Stimulated activated CD8-positive, alpha-beta memory T cell treated with anti-CD3 and anti-CD28 coated beads, Interleukin-2, amount 100 ng/mL, for 1 hour (primary cell): ENCODE measurements at places on chromosomes 1 and 21.

DNA sequence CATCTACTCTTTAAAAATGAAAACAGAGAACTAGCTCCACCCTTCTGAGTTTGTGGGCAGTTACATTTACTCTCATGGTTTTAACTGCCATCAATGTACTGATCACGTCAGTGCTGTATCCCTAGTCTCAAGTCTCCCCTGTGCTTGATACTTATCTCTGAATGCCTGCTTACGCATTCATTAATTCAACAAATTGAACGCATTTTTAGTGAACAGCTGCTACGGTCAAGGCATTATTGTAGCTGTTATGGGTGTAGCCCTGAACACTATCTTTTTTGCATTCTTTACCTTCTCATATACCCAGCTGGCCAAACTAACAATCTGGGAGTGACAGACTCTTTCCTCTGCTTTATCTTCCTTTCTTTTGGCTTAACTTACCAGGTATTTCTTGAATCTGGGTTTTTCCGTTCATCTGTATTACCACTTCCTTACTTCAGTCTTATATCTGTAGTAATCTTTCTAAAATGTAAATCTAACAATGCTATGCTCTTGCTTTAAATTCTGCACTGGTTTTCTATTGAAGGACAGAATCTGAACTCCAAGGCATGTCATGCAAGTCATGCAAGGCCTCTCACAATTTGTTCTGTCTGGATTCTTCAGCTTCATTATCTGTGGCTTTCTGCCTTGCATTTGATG lies 33.3 kb downstream of the SMG7 start:
- no peak for DNase-seq

DNA sequence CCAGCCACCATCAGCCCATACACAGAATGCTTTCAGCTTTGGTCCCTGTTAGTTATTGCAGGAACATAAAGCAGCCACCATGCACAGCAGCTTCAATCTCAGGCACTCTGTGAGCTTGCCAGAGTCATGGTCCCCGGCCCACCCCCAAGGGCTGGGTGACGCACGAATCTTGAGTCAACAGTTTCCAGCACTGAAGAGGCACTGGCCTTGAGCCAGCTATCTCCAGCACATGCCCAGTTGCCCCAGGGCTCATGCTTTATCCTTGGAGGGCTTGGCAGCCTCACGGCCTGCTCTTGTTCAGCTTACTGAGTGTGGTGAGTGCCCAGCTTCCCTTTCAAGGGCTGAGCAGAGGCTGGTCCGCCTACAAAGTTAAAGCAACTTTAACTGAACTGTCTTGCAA lies 200.7 kb upstream of the RAB4A start:
- DNase-seq, result no peak

DNA sequence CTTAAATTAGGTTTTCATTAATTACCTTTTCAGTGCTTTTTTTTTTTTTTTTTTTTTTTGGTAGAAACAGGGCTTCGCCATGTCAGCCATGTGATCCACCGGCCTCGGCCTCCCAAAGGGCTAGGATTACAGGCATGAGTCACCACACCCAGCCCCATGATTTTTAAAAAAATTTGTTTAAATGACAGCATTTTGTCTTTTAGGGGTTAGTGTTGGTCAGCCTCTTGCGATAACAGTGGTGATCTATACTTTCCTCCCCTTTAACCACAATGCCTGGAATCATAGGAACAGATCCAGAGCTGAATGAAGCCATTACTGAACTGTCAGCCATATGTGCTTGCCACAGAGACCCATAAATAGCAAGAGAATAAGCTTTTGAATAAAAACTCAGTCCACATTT lies 73.9 kb downstream of the CACHD1 start:
- DNase-seq, result no peak

GRCh38 chr1:52139817-52140540 lies 1.9 kb upstream of the ZFYVE9 start:
- DNase-seq, result peak; percentile 3

- peak; percentile 93 for DNase-seq
Measured at GRCh38 chr1:110338886-110339406, at the start of gene RBM15. RBM15 (plus strand) TSS chr1:110339377; CDS start chr1:110339406, 29 bp downstream.

- no peak for DNase-seq
Measured at GRCh38 chr1:175206687-175207086, 14.1 kb upstream of the KIAA0040 start.

DNA sequence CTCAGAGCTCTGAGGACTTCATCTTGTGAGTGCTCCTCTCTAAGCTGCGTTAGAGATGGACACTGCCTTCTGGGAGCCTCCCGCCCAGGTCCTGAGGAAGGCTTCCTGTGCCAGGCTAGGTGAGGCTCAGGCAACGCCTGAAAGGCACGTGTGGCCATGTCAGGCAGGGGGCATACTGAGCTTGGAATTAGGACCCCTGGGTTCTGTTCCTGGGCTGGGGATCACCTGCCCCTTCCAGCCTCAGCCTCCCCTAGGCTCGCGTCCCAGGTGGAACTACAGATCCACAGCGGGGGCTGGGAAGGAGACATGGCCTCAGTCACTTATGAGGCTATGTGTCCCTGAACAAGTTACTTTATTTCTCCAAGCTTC lies 10.0 kb upstream of the ASCL5 start:
- no peak for DNase-seq

- DNase-seq, result no peak
Measured at GRCh38 chr1:237736372-237737029, 154.2 kb downstream of the ZP4 start.

GRCh38 chr1:66271904-66272254 lies 262.1 kb upstream of the SGIP1 start:
- no peak for DNase-seq

- no peak for DNase-seq
Measured at GRCh38 chr1:109978761-109979488, 5.6 kb upstream of the AHCYL1 start.

- no peak for DNase-seq
Measured at GRCh38 chr1:173920861-173921260, 3.7 kb upstream of the SERPINC1 start.

- DNase-seq, result no peak
Measured at GRCh38 chr1:29271724-29272123, 35.4 kb downstream of the PTPRU start.

DNA sequence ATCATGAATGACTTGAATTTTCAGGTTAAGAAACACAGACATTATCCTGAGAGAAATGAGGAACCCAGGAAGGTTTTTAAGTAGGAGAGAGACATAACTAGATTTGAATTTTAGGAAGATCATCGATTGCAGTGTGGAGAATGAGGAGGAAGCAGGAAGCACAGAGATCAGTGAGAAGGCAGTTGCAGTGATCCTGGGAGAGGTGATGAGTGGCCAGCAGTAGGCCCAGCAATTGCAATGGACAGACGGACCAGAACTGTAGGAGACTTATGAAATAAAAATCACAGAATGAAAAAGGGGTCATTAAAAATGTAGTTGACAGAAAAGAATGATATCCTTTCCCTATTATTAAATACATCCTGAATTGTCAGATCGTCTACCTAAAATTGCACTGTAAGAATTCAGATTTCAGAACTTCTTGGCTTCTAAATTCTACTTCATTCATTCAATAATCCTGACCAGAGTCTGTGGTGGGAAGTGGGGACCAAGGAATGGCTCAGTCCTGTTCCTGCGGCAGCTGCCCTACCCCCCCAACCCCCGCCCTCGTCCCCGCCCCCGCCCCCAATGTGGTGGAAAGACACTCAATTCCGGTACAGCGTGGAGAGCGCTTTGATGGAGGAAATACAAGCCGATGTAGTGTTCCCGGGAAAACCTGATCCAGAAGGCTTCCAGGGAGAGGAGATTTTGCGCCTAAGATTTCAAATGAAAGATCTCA lies 35.1 kb downstream of the SLC2A1 start:
- no peak for DNase-seq

GRCh38 chr1:247358920-247359319 lies 27.3 kb upstream of the ZNF496 start:
- DNase-seq, result no peak

DNA sequence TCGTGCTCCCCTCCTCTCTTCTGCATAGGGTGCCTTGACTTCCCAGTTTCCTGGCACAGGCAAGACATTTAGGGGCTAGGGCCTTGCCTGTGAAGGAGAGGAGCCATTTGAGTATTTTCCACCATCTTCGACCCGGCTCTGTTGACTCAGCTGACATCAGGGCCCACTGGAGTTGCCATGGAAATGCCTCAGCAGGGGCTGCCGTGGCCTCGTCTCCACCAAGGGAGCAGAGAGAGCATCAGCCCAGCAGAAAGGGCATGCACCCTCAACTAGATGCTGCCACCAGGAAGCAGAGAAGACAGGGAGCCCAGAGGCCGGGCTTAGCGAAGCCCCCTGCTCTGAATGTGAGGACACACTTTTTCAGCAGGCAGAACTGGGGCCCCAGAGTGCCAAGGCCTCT lies 101.9 kb upstream of the ACTL8 start:
- DNase-seq, result no peak

DNA sequence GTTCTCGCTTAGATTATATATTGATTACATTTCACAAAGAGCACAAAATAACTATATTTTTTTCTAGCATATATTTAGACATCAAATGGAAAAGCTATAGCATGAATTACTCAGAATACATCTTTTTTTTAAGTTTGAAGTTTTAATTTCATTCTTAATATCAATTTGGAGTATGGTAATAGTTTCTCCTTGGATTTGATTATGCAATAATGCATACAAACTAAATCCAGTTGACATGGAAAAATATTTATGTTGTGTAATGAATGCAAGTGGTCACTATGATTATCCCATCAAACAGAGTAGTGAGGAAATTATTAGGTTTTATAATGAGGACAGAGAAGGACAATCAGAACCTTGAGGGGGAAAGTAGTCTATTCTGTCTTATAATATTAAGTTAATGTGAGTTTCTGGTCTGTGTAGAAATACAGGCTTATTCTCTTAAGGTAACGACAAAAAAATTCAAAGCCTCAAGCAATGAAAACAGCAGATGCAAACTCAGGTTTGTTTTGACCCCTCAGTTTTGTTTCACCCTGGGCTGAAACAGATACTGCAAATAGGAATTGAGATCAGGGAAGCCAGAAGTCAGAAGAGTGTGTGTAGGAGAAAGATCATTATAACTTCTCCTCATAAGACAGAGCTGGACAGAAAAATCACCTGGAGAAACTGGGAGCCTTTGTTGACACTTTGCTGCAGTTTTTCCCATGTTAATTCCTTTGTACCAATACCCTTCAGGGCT lies 23.7 kb downstream of the LRRC8B start:
- DNase-seq, result no peak

- DNase-seq, result no peak
Measured at GRCh38 chr21:26877018-26877417, 31.8 kb upstream of the ADAMTS1 start.

GRCh38 chr1:114482585-114482984 lies 28.4 kb downstream of the TRIM33 start:
- no peak for DNase-seq
